Immature natural killer cell (primary cell): ENCODE measurements at places on chromosomes 16 and 17.

- DNase-seq = no peak
These were observed 3.2 kb downstream of the CDH8 start for GRCh38 chr16:62033065-62033464.

DNA sequence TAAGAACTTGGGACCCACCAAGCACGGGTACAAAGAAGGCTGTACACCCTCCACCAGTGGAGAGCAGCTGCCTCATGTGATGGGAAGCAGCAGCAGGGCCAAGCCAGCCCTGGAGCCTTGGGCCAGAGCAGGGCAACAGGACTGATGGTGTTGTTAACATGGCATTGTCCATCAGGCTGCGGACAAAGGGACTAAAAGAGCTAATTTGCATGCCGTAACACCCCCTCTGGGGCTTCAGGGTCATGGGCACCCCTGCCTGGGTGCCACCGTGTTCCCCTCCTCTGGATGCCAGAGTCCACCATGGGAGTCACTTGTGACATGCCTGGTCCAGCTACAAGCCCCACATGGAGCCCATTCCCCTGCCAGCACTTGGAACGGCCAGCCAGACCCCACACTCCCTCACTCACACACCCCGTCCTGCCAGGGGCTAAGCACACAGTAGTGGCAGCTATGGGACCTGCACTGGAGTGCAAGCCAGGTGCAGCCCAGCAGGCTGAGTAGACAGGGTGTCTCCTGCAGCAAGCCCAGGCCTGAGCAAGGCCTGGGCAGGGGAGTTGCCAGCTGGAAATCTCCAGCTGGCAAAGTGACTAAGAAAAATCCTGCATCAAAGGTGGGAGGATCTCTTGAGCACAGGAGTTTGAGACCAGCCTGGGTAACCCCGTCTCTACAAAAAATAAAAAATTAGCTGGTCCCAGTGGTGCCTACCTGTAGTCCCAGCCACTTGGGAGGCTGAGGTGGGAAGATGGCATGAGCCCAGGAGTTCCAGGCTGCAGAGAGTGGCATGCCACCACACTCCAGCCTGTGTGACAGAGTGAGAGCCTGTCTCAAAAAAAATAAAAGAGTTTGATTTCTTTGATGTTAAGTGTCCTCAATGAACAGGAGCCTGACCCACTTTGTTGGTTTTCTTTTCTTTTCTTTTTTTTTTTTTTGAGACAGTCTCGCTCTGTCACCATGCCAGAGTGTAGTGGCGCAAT is 33.7 kb downstream of the NOL11 start:
- DNase-seq = no peak

GRCh38 chr17:78184351-78184750 is 2.5 kb downstream of the TK1 start:
- no peak for DNase-seq

DNA sequence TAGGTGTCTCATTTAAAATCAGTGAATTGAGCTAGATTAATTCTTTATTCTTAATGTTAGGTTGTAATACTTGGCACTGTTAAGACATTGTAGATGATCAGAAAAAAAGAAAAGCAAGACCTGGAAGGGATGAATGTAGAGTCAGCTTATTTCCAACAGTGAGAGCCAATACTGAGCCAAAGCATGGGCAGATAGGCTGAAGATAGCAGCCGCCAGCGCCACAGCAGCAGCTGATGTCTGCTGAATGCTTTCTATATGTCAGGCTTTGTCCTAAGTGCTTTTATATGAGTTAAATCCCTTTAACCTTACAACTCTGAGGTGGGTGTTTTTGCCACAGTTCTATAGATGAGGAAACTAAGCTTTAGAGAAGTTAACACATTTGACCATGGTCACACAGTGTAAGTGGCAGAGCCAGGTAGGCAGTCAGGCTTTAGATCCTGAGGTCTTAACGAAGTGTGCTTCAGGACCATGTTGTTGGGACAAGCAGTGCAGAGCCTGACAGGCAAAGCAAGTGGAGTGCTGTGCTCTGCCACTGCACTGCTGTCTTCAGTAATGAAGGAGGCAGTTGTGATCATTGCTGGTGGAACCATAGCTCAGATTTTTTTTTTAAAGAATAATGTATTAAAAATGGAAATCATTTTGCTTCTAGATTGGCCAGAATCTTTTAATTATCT is 25.9 kb downstream of the TNRC6A start:
- no peak for DNase-seq

DNA sequence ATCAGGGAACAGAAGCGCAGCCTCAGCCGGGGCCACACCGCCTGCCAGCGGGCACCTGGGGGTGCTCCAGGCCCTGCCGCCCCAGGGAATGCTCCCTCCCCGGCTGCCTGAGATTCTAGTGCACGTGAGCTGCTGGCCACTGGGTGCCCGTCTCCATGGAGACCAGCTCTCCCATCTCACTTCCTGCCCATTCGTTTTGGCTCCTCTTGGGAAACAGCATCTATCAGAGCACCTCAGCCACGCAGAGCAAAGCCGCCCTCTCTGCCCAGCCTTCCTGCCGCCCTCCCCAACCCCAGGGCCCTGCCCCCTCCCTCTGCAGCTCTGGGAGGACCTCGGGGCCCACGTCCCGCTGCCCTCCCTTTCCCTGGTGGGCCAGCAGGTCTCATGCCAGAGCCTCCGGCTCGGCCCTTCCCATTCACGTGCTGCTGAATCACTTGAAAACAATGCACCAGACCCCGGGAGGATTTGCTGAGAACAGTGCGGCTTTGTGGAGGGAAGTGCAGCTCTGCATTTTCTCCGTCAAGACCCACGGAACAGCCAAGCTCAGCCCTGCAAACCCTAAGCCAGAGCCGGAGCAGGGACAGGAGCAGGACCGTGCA is 19.4 kb downstream of the CEP295NL start:
- no peak for DNase-seq

GRCh38 chr16:87698241-87698640 is 67.5 kb downstream of the KLHDC4 start:
- no peak for DNase-seq

DNA sequence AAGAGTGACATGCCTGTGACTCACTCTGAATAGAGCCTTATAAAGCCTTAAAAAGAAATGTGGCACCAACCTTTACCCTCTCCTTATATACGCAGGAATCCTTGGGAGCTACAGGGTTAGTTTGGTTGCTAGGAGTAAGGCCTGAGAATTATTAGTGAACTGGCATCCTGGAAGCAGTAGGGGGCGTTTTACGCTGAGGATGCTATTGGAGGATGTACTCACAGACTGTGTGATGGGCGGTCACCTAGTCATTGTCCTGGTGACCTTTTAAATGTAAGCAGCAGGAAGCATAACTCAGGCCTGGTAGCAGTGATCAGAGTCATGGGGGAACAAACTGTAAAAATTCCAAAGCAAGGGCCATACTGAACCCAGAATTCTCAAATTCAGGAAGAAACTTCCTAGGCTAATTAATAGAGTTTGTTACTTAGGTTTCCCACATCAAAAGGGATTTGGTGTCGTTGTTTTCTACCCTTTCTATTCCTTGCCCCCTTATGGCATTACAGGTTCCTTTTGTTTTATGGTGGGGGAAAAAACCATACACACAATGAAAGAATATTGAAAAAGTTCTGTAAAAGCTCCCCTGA is 153.8 kb downstream of the SNX11 start:
- DNase-seq = no peak

- peak; percentile 47 for DNase-seq
These were observed 46.1 kb downstream of the CYTH1 start for GRCh38 chr17:78735832-78736525.

GRCh38 chr16:17343028-17343427 is 127.7 kb downstream of the XYLT1 start:
- DNase-seq = peak; percentile 93

DNA sequence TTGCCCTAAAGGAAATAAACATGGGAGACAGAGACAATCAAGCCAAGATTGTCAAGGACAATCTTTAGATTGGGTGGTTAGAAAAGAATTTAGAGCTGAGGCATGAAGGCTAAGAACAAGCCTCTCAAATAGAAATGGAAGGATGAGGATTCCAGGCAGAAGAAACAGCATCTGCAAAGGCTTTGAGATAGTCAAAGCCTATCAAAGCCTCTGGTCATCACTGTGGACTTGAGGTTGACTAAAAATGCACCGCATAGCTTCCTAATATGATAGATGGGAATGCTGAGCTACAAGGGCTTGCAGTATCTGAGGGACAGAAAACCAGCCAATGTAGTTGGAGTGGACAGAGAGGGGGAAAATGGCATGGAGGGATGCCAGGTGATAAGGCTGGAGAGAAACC is 109.8 kb upstream of the FAM20A start:
- DNase-seq = no peak

DNA sequence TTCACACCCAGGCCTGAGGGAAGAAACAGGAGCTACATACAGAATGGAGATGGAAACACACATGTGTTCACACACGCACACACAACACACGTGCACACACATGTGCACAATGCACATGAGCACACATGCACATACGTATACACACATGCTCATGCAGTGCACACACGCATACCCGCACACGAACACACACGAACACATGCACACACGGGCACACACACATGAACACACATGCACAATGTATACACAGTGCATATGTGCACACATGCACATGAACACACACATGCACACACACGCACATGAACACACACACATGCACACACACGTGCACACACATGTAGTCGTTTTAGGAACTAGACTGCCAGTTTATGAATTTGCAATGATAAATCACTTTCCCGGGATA is 49.3 kb upstream of the CDR2 start:
- no peak for DNase-seq

DNA sequence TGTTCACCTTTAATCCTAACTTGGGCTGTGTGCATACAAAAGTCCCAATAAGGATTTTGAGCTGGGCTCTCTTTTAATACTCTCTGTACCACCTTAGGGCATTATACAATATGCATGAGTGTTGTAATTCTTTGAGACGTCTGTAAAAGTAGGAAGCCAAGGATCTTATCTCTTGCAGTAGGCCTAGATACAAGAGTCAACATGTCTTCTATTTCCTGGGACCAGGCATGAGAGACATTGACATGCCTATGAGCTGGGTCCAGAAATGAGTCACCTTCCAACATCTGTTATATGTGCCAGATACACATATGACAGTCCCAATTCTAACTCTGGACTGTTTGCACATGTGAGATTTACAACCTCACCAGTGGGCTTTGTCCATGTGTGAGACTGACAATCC is 1911.2 kb downstream of the TP53TG3F start:
- no peak for DNase-seq

DNA sequence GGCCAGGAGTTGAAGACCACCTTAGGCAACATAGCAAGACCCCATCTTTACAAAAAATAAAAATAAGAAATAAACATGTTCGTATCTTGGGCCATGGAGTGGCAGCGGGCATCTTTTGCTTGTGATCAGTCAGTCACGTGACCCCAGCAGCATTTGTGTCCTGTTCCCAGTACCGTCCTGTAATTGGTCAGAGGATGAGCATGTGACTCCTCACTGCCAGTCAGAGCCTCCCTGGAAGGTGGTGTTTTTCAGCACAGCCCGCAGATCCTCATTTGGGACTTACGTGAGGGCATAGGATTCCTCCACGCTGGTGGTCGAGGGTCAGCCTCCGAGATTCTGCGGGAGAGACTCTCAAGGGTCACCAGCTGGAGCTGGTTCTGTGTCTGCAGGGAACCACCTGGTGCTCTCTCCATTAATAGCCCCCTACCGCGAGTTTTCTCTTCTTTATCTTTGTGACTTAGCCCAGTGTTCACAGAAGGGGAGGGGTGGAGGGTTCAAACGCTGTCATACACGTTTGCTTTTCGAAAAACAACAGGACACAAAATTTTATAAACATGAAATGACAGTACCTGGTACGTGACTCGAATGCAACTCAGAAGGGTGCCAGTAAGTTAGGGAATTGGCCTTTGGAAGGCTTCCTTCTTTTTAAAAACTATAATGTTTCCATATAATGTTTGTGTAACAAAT is 17.2 kb downstream of the MRC2 start:
- DNase-seq = no peak
